ENCODE measurements at places on chromosomes 2 and 18.

- DNase-seq, result no peak
Observed at GRCh38 chr2:19868224-19868623, 33.6 kb downstream of the TTC32 start.

DNA sequence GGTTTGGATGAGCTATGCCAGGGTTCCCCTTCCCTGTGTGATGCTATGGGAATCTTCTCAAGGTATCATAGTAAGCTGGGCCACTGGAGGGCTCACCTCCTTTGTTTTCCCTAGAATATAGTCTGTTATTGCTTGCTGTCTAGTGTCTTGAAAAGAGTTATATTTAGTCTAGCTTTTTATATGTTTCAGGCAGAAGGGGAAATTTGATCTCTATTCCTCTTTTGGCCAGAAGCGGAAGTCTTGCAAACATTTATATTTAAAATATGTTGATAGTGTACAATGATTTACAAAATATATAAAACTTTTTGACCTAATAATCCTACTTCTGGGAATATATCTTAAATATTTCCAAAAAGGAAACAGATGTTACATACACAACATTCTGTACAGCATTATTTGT lies 260.7 kb downstream of the FHOD3 start:
- DNase-seq, result no peak

GRCh38 chr2:118112771-118113334 lies 24.6 kb downstream of the INSIG2 start:
- DNase-seq, result no peak

GRCh38 chr2:30747206-30747605 lies 60.0 kb downstream of the CAPN13 start:
- DNase-seq, result no peak

DNA sequence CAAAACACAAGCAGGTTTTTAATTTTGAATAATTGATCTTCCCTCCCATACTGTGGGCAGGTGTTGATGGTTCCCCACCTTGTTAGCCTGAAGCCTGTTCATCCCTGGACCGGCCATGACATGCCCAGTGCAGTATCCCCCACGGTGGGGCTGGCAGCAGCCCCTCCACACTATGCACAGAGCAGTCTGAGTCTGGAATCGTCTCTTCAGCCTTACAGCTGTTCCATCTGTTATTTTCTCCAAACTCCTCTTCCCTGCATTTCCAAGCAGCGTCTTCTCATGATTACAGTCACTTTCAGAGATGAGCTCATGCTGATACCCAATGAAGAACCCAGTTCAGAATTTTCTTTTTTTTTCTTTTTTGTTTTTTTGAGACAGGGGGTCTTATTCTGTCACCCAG lies 68.2 kb downstream of the ADI1 start:
- DNase-seq, result no peak

DNA sequence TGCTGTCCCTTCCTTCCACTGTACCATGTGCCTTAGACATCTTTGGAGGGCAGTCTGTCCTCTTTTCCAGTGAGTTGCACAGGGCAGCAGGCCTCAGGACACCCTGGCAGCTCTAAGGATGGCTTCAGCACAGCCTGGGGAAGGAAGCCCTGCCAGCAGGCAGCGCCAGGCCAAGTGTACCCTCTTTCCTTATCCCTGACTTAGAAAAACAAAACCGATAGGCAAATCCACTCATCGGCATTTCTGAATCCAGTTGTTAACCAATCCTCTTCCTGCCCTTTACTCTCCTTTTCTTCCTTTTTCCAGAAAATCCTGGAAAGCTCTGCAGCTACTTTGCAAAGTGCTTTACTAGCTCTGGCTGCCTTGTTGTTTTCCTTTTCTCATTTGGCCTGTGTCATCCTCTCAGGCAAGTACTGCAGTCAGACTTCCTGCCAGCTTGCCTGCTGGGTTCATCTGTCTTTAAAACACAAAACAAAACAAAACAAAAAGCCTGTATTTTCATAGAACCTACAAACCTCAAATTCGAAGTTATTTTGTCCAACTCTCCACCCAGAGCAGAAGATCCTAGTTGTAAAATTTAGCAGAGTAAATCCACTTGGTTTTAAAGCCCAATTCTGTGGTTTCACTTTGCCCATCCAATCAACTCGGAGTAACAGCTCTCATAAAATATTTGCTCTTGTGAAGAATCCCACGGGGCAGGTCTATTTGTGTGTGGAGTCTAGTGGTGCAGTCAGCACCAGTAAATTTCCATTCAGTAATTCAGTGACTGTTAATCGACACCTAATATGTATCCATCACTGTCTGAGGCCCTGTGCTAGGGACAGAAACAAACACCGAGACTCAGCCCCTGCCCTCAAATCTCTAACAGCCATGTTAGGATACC lies 45.2 kb downstream of the PCBP1 start:
- no peak for DNase-seq

- no peak for DNase-seq
Observed at GRCh38 chr2:207617011-207617671, 8.1 kb downstream of the METTL21A start.

All from esophagus squamous epithelium (tissue), 5 donors.